SK-MEL-5 (cell line): ENCODE measurements at places on chromosomes 1 and 21. TPM values are rescaled to one million over a fixed set of nuclear protein-coding genes. Genes with fewer than 3 reads are reported as not detected.

The PGM1 gene
- total RNA-seq, result 79.5 and 79.8 TPM in 2 replicates

The C1orf87 gene
- total RNA-seq, result not detected in 2 replicates

The RAB3B gene
- 0.08 and 0.19 TPM in 2 replicates for total RNA-seq

The OR2L13 gene
- total RNA-seq, result not detected in 2 replicates

The CRP gene
- not detected in 2 replicates for total RNA-seq

The KRTAP19-1 gene
- total RNA-seq, result 0.34 and 1.3 TPM in 2 replicates

The CYP4A22 gene
- total RNA-seq, result not detected in 2 replicates

The C1QC gene
- not detected in 2 replicates for total RNA-seq
